ENCODE measurements at places on chromosomes 3 and 15.

GRCh38 chr3:193943200-193943599, 192.7 kb upstream of the HES1 start:
- DNase-seq = no peak

DNA sequence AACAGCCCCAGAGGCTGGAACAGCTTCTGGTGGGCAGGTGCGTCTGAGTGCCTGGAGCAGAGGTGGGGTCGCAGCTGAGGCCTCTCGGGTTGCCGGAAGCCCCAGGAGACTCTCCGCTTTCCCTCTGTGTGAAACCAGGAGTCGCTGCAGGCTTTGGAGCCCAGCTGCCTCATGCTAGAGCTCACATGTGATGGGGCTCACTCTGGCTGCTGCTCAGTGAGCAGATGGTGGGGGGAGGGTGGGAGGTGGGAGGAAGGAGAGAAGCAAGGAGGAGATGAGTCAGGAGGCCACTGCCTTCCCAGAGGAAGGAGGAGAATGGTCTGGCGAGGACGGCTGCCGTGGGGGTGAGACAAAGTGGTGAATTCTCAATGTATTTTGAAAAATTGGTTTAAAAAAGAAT, 290.1 kb upstream of the CHRNA7 start:
- DNase-seq = no peak

- DNase-seq = no peak
These were observed 68.2 kb downstream of the RAB7A start for GRCh38 chr3:128794067-128794768.

DNA sequence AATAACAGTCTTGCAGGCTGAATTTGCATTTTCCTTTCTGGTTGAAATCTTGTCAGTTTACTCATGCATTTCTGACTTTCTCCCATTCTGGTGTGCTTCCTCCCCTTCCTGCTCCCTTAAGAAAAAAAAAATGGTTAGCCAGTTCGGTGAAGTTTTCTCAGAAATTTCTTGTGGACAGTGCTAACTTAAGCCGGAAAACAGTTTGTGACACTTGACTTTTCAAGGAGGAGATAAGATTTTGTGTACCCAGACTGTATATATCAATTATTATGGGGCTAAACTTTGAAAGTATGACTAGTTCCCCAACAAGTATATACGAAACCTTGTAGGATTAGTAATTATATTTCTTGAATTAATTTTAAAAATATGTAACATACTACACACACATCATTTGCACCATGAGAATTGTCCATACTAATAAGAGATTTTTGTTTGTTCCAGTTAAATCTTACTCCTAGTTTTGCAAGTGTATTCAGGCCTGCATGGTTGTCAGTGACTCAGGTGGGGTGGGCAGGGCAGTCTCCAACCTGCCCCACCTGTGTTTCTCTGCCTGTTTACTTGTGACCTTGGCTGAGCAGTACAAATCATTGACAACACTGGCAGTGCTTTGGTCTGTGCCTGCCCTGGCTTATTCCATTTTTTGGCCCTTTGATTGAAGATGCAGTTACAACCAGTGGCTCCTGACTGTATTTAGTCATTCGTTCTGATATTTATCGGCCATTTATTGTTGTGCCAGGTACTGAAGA, 19.1 kb downstream of the UBE2E1 start:
- DNase-seq = no peak

Measured in GM10248 (cell line).